CD4-positive, alpha-beta T cell treated with Interleukin-1 beta for 1 hour (primary cell): ENCODE measurements at places on chromosomes 11 and 22.

DNA sequence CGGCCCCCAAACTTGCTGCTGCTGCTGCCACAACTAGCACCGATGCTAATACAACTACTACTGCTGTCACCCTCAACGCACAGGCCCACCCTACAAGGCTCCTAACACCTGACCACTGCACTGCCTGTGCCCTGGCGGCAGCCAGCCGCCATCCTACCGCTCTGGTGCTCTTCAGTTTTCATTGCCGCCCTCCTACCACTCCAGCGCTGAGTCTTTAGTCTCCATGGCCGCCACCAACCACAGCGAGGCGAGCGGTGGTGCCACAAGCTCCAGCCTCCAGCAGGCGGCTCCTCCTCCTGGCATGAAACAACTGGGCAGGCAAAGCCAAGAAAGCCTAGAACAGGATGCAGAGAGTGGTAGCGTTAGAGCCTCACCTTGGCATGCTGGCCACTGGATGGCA lies 5.0 kb upstream of the RFPL3 start:
- no peak for DNase-seq

- DNase-seq: peak; percentile 66
Measured at GRCh38 chr11:11028017-11028692, 170.3 kb upstream of the ZBED5 start.

GRCh38 chr11:6598555-6598954 lies 4.9 kb downstream of the RRP8 start:
- no peak for DNase-seq

DNA sequence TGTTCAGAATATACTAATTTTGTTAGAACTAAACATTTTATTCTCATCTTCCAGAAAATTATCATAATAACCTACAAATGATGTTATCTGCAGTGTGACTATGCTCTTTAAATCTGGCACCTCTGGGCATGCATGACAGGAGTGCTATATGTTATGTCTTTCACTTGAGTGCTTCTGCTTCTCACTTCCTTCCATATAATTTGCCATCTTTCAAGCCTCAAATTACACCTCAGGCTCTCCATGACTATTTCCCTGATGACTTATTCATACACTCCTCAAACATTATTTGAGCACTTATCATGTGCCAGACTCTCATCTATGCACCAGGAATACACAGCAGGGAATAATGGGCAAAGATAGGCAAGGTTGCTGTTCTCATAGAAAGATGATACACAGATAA lies 219.3 kb upstream of the POU2AF2 start:
- DNase-seq: no peak

DNA sequence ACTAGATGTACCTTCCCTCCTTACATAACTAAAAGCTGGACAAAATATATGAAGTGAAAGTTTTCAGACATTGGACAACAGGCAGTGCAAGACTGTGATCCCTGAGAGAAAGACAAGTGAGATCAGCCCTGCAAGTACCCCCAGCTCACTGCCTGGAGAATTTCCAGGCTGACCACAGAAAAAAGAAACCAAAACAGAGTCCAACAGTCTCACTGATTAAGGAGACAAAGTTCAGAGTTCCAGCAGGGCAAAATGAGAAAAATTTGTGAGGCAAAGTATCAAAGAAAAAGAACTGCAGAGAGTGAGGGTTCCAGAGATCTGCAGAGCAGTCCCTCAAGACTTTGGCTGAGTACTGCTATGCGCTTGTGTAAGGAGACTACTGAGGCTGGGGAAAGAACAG lies 47.3 kb upstream of the TMEM45B start:
- no peak for DNase-seq

DNA sequence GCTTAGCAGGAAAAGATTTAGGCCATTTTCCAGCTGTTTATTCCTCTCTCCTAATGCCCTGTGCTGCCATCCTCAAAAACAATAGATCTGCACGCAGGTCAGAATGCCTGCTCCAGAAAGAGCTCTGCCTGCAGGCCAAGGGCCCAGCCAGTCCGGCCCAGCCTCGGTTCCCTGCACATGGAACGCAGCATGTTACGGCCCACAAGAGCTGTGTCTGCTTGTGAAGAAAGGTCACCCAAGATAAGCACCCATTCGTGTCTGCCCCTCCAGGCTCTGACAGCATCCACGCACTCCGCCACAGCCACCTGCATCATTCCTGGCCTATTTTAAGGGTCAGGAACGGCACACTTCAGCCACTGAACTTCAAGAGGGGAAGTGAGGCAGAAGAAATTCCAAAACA lies 152.2 kb downstream of the SPATA19 start:
- DNase-seq: no peak

GRCh38 chr11:124897674-124898262 lies at the start of gene ROBO4:
Gene ROBO4 (minus strand): TSS chr11:124897865. CDS start chr11:124897795, 70 bp downstream.
- DNase-seq: no peak

DNA sequence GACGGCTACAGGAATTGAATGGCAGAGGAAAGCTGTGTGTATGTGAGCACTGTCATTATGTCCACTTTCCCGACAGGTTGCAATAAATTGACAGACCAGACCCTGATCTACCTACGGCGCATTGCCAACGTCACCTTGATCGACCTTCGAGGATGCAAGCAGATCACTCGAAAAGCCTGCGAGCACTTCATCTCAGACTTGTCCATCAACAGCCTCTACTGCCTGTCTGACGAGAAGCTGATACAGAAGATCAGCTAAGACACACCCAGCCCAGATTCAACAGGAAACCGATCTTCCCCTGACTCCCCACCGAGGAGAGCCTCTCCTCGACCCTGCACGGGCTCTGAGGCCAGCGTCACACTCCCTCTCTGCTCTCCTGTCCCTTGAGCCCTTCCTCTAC lies 11.5 kb upstream of the GRK2 start:
- DNase-seq: no peak

- DNase-seq: no peak
Measured at GRCh38 chr11:30016588-30017363, at the start of gene KCNA4. Gene KCNA4 (minus strand): TSS chr11:30017030. CDS start chr11:30012678, 4,352 bp downstream.

DNA sequence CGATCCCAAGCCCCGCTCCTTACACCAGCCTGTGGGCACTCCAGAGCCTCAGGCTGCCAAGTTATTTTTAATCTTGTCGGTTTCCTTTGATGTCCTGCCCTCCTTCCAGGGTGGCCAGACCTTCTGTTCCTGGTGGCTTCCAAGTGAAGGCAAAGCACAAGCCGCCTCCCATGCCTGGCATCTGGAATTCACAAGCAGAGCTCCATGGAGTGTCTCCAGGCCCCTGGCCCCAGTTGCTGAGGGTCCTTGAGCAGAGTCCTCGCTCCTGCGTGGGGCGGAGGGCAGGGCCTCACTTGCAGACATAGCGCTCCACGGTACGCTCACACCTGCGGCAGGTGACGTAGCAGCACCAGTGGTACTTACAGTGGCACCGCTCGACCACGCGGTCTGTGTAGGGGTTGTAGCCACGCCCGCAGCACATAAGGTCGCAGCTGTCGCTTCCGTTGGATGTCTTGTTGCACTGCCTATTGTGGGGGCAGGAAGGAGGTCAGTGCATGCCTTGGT lies 19.5 kb downstream of the WNT11 start:
- DNase-seq: no peak

DNA sequence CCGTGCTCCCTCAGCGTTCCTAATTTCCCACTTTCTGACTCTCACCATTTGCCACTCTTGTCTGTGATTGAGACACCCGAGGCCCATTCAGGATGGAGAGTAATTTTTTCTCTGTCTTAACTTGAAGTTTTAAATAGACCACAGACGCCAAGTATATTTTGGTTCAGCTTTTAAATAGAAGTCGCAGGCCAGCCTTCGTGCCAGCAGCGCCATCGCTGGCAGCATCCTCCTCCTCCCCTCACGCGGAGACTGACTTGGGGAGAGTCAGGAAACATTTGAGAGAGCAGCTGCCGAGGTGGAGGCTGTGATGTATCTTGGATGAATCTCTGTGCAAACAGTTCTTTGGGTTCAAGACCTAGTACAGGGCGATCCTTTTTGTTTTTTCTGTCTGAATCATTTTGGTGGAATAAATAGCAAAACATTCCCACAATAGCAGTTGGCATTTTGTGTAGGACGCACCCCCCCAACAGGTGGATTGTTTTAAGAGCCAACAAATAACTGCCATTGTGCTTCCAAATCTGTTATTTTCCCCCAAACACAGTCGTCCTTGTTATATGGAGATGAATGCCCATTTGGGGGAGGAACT lies 889 bp upstream of the DMC1 start:
- peak; percentile 29 for DNase-seq

GRCh38 chr22:30432096-30432495 lies 6.5 kb downstream of the MTFP1 start:
- no peak for DNase-seq
